Endothelial cell (in vitro differentiated cells): ENCODE measurements at places on chromosomes 11 and 22.

- DNase-seq, result no peak
Measured at GRCh38 chr11:7869467-7869866, 61.6 kb downstream of the OR10A6 start.

GRCh38 chr11:63520606-63521170 lies 14.8 kb downstream of the LGALS12 start:
- no peak for DNase-seq

- no peak for DNase-seq
Measured at GRCh38 chr22:35620624-35621251, 3.6 kb upstream of the MB start.

GRCh38 chr11:80726236-80726635 lies 1285.4 kb upstream of the TENM4 start:
- no peak for DNase-seq

GRCh38 chr11:65274735-65275682 lies 13.2 kb downstream of the POLA2 start:
- peak; percentile 75 for DNase-seq

DNA sequence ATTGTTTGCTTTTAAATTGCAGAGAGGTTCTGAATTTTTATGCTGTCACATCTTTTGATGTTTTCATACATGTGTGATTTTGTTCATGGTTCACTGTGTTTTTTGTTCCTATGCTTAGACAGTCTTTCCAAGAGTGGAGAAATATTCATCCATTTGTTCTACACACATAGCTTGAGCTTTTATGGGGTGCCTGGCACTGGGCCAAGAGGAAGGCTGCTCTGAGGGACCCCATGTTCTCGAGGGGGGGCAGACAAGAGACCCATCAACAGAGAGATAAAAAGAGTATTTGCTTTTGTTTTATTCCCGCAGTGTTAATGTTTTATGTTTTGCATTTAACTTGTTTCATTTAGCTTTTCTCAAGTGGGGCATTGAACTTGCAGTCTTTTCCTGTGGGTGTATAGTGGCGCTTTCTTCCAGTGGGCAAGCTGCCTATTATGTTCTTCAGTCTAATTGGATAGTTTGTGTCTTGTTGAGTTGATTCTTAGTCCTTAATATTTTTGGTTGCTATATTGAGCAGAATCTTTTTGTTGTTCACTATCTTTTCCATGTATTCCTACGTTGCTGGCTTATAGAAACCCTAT lies 57.7 kb downstream of the CABIN1 start:
- no peak for DNase-seq

DNA sequence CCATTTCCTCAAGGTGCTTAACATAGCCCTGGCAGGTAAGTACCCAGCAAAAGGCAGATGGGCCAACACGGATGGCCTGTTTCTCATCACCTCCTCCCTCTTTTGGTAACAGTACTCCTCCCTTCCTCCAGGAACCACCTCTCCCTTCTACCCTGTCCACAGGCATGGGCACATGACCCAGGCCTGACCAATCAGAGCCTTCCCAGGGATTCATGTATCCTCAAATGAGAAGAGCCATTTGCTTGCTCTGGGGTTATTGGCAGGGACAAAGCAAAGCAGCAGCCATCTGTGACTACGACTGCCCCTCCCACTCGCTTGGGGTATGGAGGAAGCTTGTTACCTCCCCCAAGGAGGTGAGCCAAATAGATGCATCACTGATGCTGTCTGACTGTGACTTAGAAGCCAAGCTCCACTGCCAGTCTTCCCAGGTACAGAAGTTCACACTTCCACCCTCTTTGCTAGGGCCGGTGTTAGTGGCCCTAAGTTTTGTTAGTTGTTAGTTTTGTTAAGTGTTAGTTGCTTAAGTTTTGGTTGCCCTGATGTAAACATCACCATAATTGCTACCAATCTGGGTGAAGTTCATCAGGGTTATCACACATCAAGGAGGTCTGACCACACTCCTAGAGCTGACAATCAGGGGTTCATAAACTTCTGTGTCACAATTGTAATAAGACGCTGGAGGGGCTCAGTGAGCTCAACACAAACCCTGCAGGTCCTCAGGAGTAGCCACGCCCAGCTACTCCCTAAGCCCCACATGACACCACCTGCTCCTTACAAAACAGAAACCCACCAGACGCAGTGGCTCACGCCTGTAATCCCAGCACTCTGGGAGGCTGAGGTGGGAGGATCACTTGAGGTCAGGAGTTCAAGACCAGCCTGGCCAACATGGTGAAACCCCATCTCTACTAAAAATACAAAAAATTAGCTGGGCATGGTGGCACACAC lies 57.3 kb downstream of the ARFGAP3 start:
- DNase-seq, result no peak

DNA sequence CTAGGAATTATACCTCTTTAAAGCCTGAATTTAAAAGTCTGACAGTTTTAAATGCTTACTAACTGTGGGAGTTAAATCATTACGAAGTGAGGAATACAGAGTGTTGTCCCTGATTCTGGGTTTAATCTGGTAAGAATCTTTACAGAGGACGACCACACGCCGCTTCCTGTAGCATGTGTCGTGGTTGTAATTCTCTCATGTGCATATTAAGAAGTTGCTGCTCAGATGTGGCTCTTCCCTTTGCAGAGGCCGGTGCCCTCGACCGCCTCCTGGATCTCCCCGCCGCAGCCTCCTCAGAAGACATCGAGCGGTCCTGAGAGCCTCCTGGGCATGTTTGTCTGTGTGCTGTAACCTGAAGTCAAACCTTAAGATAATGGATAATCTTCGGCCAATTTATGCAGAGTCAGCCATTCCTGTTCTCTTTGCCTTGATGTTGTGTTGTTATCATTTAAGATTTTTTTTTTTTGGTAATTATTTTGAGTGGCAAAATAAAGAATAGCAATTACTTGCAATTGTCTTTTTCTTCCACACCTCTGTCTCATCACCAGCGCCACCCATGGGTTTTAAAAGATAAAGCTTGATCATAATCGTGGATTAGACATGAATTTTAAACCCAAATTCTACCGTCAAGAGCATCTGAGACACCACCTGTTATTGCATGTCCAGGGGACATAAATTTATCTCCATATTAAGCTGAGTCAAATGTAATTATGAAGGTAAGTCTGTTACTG lies 6.5 kb downstream of the GAL start:
- DNase-seq, result no peak

GRCh38 chr11:587978-588380 lies 11.7 kb downstream of the PHRF1 start:
- DNase-seq, result no peak
